ENCODE measurements at places on chromosomes 16 and 17.

GRCh38 chr17:81386646-81387099 lies 8.6 kb upstream of the BAHCC1 start:
- DNase-seq: no peak

- DNase-seq: no peak
These were observed 19.2 kb upstream of the ABAT start for GRCh38 chr16:8655184-8655717.

DNA sequence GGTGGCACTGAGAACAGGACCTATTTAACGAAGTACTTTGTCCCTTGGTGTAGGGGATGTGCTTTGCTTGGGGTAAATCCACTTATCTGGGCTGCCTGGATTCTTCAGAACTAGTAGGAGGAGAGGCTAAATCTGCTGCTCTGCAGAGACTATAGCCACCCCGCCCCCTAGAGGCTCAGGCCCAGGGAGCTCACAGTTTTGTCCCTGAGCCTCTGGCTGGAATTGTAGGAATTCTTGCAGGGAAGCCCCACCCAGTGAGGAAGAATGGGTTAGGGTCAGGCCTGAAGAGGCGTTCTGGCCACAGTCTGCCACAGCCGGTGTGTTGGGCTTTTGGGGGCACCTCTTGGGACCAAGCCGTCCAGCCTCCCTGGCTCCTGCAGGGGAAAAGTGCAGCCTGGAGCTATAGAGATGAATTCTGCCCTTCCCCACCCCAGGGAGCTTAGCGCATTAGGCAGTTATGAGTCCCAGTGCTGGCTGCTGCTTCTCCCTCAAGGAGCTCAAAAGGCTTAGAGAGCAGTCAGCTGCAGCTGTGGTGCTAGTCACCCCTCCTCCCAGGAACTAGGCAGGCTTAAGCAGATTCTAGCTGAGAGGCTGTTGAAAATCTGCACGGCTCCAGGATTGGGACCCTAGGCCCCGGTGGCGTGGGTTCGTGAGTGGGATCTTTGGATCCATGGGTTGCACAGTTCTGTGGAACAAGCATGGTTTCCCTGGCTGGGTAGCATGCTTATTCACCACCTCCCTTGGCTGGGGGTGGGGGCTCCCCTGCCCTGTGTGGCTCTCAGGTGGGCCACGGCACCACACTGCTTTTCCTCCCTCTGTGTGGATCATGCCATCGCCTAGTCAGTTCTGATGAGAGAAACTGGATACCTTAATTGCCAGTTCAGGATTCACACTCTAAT lies 237.4 kb upstream of the TOM1L1 start:
- no peak for DNase-seq

DNA sequence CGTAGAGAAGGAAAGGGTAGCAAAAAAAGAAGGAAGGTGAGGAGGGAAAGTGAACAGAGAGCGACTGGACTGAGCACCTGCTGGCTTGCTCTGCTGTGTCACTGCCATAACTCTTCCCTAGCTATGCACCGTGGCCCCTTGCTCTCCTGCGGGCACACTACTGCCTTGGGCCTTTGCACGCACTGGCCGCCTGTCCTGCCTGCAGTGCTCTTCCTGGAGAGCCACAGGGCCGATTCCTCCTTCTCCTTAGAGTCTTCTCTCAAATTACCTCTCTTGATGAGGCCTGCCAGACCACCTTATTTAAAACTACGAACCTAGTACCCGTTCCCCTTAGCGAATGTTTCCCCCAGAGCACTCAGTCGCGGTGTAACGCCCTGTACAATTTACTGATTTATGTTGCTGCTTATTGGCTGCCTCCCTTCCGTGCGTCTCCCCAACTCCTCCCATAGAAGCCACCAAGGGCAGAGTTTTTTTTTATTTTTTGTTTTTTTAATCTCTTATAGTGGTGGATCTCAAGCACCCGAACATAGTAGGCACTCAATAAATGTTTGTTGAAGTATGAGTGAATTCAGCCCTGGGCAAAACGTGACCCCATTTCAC lies 70.3 kb downstream of the RAI1 start:
- DNase-seq: no peak

GRCh38 chr16:79372503-79373184 lies 227.9 kb downstream of the MAF start:
- no peak for DNase-seq

GRCh38 chr16:65666132-65666941 lies 544.5 kb upstream of the CDH11 start:
- peak; percentile 51 for DNase-seq

GRCh38 chr17:82791532-82791931 lies 39.7 kb downstream of the TBCD start:
- no peak for DNase-seq

GRCh38 chr17:79295307-79295706 lies 220.7 kb downstream of the ENGASE start:
- no peak for DNase-seq

- DNase-seq: no peak
These were observed 55.7 kb upstream of the FBXO47 start for GRCh38 chr17:39022924-39023323.

DNA sequence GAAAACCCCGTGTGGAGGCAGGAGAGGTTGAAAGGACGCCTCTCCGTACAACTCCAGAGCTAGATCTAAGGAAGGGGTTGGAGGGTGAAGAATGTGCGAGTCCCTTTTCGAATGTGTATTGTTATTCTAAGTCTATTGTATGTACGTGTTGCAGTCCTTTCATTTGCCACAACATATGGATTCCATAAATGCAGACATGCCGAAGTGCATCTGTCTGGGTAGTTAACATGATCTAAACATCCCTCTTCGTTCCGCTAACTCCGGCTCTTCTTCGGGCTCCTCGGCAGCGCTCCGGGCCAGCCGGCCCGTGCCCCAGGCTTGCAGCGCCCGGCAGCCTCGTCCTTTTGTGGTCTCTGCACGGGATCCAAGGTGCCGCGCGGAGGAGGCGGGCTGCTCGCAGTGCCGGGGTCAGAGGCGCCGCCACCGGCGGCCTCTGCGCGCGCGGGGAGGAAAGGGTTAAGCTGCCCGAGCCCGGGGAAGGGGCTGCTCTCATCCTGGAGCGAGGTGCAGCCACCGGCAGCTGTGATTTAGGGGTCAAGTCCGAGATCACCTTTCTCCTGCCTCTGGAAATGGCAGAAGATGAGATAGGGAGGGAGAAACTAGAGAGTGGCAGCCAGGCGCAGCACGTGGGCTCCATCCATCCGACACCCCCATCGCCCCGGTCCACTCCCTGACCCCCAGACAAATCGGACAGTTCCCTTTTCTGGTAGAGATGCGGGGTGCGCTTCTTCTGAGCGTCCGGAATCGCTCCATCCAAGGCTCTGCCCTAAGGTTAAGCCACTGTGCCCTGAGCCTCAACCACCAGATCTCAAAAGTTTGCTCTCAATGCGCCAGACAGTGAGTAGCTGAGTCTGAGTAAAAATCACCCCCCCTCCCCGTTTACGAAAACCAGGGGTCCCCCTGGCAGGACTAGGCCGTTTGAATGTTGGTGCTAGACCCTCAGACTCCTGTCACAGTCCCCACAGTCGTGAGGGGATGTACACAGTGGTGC lies 15.1 kb upstream of the ZFHX3 start:
- no peak for DNase-seq

- DNase-seq: no peak
These were observed 119.6 kb upstream of the CNTNAP4 start for GRCh38 chr16:76157629-76158028.

DNA sequence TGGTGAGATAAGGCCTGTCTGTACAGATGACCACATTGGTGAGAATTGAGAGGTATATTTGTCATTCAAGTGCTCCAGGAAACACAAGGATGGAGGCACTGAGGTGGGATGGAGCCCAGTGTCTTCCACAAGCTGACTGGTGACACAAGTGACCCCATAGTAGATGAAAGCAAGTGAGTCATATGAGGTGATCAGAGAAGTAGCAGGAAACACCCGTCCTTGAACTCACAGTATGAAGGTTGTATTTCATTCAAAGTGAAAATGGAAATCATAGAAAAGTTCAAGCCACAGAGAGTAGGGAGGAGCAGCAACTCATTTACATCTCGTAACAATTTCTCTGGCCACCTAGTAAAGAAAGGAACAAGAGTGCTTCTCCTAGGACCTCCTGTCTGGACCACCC lies 609.8 kb downstream of the HS3ST4 start:
- no peak for DNase-seq

DNA sequence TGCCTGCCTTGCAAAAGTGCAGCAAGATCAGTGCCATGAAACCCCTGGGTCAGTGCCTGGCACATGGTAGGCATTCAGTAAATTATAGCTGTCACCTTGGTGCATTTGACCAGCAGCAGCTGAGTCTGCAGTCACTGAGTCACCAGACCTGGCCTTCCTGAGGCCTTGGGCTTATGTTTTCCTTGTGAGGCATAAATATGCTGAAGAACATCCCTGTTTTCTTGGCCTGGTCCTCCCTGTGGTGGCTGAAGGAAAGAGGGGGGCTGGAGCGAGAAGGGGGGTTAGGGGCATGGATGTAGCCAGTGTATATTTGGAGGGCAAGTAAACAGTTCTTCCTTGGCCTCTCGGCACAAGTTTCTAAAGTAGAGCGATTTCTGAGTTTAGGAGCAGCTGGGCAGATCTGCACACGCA lies 26.5 kb downstream of the EPN2 start:
- peak; percentile 34 for DNase-seq

GRCh38 chr17:65538675-65539529 lies 22.5 kb downstream of the AXIN2 start:
- no peak for DNase-seq

DNA sequence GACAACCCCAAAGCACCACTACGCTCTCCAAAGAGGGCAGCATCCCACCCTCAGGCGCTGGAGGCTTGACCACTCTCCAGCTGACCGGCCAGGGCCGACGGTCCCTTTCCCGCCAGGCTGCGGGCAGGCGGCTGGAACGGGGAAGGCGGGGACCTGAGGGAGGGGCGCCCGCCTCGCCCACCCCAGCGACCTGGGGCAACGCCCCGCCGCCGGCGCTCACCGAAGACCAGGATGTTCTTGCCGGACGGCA lies 431 bp downstream of the DYNC1LI2 start:
- DNase-seq: no peak

DNA sequence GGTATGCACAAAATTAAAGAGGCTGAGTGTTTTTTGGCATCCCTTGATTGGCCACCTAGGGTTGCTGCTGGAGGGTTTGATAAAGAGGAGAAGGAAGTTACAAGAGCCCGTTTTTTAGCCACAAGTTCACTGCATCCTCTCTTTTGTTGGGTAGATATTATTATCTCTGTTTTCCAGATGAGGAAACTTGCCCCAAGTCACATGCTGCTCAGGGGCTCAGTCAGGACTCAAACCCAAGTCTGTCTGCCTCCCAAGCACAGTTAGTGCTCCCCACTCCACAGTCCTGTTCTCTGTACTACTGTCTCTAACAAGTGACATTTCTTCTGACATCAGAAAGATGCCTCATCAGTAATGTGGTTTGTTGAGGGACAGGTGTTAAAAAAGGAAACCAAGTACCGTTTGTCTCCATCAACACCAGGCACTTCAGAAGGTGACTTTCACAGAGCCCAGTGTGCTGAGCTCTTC lies 1.4 kb downstream of the NT5M start:
- DNase-seq: no peak

DNA sequence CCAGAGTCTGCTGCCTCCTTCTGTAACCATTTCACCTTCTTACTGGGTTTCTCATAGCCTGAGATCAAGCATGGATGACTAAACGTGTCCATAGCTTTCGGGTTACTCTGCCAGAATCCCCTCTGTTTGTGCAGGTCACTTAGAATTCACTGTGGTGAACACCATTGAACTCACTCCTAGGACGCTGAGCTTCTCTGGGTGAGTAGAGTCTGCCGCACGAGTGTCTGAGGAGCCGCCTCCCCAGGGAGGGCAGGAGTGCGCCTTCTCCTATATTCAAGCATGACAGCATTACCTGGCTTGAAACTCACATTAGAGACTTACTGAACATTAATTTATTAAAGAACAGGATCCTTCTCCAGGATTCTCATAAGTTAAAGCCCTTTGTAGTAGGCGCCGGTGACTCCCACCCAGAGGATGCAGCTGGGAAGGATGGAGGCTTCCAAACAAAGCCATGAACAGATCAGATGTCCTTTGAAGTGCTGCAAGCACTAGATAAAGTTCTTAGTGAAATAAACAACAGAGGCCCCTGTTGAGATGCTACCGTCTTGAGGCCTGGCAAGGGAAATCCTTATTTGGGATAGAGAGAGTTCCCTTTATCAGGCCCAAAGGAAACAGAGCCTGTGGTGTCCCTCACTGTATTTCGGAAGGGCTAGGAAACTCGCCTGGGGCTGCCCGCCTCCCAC lies 144.6 kb upstream of the PLCG2 start:
- DNase-seq: no peak

DNA sequence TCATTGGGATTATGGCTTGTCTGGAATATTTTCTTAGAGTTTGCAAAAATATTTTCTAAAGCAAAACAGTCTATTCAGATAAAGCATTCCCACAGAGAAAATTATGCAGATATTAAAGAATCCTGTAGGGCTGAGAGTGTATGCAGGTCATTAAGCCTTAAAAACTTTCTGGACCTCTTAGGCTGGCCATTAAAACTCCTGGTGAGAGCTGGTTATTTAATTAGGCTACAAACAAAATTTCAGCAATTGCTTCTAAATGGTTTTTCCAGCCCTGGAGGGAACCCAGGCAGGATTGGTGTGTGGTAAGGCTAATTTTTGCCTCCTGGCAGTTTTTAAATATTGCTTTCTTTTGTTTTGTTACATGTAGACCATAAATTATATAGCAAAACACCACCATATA lies 27.3 kb upstream of the SMG1 start:
- no peak for DNase-seq

DNA sequence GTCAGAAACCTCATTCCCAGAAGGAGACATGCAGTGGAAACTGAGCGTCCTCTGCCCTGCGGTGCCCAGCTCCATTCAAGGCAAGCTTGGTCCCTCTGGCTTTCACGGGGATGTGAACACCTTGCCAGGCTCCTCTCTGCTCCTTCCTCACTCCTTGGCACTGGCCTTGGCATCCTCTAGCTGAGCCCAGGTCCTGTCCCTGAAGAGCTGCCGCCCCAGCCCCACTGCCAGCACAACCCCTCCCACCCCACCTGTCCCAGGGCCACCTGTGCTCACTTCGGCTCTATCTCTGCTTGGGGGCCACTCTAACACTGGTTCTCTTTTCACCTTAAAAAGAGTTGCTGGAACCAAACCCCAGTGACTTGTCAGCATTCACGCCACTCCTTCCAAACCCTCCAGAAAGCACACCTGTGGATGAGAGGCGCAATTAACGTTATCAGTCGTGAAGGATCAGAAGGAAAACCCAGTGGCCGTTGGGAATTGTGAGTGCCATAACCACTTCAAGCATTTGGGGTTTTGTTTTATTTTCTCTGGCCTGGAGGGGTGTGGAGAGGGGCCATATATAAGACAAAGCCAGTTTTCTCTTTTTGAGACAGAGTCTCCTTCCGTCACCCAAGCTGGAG lies 103.7 kb downstream of the AXIN2 start:
- DNase-seq: no peak

- DNase-seq: no peak
These were observed 28.4 kb downstream of the UBALD1 start for GRCh38 chr16:4586291-4586690.

DNA sequence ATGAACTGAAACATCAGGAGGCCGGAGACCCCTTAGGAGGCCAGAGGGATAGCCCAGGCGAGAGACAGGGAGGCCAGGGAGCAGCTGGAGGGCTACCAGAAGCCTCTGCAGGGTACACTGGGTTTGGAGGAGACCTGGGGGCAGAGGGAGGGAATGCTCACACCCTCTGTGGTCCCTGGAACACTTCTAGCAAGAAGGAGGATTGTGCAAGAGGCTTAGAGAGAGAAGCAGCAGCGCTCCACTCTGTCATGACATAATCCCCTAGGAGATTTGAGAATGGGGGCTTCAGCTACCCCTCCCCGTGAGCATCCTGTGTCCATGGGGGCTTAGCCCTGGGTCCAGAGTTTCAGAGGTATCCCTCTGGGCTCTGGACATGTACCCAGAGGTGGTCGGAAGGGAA lies 15.8 kb downstream of the GPR142 start:
- no peak for DNase-seq

Data from epithelial cell of prostate (primary cell).